CD4-positive, alpha-beta memory T cell (primary cell): ENCODE measurements at places on chromosomes 11 and 22. TPM values are rescaled to one million over a fixed set of nuclear protein-coding genes. Genes with fewer than 3 reads are reported as not detected.

Gene RASL10A
- 0.36 TPM for total RNA-seq

Gene SYTL2
- 35.7 TPM for total RNA-seq

DNA sequence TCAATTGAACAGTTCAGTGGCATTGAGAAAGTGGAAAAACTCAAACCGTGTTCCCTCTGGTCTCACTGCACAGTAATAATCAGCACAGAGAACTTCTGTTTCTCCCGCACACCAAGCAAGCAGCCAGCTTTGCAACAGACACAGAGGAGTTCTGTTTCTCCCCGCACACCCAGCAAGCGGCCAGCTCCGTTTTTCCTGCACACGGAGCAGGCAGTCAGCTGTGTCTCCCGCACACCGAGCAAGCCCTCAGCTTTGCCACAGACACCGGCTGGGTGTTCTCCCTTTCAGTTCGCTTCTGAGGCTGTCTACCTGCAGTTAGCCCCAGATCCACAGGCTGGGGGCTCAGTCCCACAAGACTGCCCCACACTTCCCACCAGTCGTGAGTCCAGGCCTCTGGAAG, 9.9 kb upstream of the TALDO1 start:
- no peak overlapping the region for H3K4me3 ChIP-seq
- H3K4me1 ChIP-seq: peaks cover 13% of the 10 kb centered on the region
- no peak overlapping the region for H3K27ac ChIP-seq

DNA sequence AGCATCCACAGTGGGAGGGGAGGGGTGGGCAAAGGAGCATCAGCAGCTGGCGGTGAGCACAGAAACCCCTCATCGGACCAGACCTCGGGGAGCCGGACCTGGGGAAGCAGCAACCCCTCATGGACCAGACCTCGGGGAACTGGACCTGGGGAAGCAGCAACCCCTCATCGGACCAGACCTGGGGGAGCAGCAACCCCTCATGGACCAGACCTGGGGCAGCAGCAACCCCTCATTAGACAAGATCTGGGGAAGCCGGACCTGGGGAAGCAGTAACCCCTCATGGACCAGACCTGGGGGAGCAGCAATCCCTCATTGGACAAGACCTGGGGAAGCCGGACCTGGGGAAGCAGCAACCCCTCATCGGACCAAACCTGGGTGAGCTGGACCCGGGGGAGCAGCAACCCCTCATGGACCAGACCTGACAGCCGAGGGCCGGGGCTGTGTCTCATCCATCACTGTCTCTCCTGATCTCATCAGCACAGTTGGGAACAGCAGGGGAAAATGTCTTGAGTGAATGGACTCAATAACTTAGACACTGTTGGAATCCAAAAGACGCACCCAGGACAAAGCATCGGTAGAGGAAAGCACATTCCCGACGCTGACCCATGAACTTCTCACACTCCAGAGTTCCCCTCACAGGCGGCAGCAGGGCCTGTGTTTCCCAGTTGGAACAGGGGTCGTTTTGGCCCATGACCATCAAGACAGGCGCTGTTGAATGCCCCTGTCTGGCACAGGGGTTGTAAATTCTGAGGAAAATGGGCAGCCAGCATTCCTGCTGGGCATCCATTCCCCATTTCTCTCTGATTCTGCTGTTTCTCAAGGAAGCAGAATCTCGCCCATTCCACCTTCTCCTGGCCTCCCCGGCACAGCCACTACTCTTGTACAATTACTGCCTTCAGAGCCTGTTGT, 1494.6 kb downstream of the TBC1D22A start:
- H3K36me3 ChIP-seq: no peaks in the 10 kb centered on the region
- H3K27ac ChIP-seq: no peak overlapping the region
- no peak overlapping the region for H3K4me3 ChIP-seq
- H3K27me3 ChIP-seq: no peaks in the 10 kb centered on the region

DNA sequence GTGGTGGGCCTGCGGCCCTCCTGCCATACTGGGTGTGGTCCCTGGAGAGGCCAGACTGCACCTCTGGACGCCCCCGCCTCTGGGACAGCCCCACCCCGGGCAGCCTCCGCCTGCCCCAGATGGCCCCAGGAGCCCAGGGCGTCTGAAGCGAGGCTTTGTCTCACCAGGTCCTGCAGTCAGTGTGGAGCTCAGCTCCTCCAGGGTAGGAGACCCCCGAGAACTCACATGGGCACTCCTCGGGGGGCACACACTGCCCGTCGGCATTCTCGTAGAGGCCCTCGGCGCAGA, 10.4 kb downstream of the MUC6 start:
- H3K27ac ChIP-seq: no peak overlapping the region
- no peak overlapping the region for H3K4me3 ChIP-seq
- H3K27me3 ChIP-seq: no peaks in the 10 kb centered on the region
- no peak for DNase-seq
- H3K36me3 ChIP-seq: no peaks in the 10 kb centered on the region

DNA sequence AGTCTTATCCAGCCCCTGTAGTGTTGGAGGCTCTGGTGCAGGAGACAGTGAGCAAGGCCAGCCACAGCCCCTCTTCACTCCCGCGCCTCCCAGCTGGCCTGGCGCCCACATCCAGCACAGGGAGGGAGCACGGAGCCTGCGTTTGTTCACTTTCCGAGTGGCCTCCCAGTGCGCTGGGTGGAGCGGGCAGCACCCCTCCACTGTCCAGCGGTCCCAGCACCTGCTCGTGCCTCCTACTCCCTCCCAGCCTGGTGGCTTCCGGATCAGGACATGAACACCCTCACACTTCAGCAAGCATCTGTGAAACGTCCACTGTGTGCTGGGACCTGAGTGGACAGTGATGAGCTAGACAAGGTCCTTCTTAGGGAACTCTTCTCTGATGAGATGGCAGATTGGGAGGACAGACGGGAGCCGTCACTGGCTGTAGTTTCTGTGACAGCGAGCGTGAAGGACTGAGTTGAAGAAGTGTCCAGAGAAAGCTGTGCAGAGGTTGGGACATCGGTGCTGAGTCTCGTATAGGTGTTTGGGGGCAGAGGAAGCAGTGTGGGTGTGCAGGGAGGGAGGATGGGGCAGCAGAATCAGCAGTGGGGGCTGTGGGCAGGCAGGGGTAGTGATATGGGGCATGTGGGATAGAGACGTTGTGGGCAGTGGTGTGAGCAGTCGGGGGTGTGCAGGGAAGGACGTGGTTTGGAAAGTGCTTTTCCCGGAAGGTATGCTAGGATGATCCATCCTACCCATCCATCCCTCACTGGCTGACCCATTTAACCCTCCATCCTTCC, 256.8 kb downstream of the TBC1D22A start:
- no peak for DNase-seq
- H3K4me1 ChIP-seq: no peaks in the 10 kb centered on the region
- no peaks in the 10 kb centered on the region for H3K27me3 ChIP-seq
- H3K27ac ChIP-seq: no peak overlapping the region
- H3K4me3 ChIP-seq: no peak overlapping the region
- no peaks in the 10 kb centered on the region for H3K36me3 ChIP-seq

DNA sequence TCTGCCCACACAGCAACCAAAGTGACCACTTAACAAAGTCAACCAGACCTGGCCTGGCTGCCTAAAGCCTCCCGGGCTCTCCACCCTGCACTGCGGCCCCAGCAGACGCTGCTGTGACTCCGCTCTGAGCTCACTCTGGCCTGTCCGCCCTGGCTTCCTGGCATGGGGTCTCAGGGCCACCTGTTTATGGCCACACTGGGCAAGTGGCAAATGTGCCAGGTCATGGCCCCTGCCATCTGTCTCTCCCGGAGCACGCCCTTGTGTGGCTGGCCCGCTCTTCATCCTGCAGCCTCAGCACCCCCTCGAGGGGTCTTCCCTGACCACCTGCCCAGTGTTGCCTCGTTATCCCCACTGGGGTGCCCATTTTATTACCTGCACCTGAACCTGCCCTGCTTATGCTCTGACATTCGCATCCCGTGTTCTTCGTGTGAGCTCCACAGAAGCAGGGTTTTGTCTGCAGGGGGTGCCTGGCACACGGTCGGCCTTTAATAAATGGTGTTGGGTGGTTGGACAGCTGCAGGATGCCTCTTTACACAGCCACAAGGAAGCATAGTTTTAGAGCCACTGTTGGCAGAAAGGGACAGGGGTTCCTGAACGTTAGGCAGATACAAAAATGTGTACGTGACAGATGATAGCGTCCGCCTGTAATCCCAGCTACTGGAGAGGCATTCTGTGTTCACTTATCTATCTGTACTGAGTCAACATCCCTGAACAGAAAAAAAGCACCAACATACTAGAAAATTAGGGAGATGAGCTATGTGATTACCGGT, 785.6 kb downstream of the TBC1D22A start:
- H3K36me3 ChIP-seq: no peaks in the 10 kb centered on the region
- no peak overlapping the region for H3K4me3 ChIP-seq
- H3K4me1 ChIP-seq: no peaks in the 10 kb centered on the region
- H3K27ac ChIP-seq: no peak overlapping the region
- no peaks in the 10 kb centered on the region for H3K27me3 ChIP-seq

DNA sequence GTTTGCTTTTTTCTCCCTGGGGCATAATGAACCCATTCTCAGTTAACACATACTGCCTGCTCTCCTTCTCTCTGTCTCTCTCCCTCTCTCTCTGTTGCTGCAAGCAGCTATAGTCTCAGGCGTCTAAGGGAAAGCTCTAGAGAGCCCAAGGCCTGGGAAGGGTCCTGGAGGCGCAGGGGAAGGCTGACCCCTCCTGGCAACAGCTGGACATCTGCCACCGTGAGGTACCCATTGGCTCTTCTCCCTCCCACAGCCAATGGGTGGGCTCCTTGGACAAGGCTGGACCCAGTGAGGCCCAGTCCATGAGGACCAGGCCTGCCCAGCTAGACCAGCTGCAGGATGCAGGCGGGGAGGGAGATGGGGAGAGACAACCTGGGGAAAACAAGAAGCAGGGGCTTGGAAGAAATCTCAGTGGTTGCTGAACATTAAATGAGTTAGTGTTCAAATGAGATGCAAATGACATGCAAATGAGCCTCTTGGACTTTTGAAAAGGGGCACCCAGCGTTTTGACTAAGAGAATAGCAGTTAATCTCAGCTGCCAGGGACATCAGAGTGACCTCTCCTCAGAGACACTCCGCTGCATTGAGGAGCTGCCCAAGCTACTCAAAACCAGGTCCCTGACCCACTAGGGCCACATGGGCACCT, 349.7 kb downstream of the BUD13 start:
- H3K36me3 ChIP-seq: no peaks in the 10 kb centered on the region
- H3K4me3 ChIP-seq: no peak overlapping the region
- no peaks in the 10 kb centered on the region for H3K4me1 ChIP-seq
- DNase-seq: no peak
- no peaks in the 10 kb centered on the region for H3K27me3 ChIP-seq

GRCh38 chr11:95487391-95487790, 256.4 kb upstream of the SESN3 start:
- no peak overlapping the region for H3K27ac ChIP-seq
- H3K27me3 ChIP-seq: no peaks in the 10 kb centered on the region
- H3K4me1 ChIP-seq: no peaks in the 10 kb centered on the region
- H3K36me3 ChIP-seq: no peaks in the 10 kb centered on the region
- no peak overlapping the region for H3K4me3 ChIP-seq

Gene APOL4
- not detected for total RNA-seq

DNA sequence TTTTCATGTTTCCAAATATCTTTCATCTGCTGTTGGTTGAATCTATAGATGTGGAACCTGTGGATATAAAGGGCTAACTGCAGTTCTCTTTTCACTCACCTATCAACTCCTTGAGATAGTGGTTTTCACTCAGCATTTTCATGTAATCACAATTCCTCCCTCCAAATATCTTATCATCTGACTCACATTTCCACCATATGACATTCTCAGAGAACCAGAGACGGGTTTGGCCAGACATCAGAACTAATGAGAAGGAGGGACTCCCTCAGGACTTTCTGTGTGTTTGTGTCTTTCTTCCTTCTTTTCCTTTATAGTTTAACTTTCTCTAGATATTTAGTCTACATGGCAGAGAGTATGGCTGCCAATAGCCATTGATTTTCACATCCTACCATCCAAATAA, 134.8 kb upstream of the DDI1 start:
- no peaks in the 10 kb centered on the region for H3K4me1 ChIP-seq
- H3K4me3 ChIP-seq: no peak overlapping the region
- no peaks in the 10 kb centered on the region for H3K36me3 ChIP-seq
- H3K27me3 ChIP-seq: no peaks in the 10 kb centered on the region
- no peak overlapping the region for H3K27ac ChIP-seq
